HuH-7.5 (cell line): ENCODE measurements at places on chromosomes 11 and 22.

GRCh38 chr11:27234961-27235360 lies 128.1 kb downstream of the CCDC34 start:
- no peak for DNase-seq

DNA sequence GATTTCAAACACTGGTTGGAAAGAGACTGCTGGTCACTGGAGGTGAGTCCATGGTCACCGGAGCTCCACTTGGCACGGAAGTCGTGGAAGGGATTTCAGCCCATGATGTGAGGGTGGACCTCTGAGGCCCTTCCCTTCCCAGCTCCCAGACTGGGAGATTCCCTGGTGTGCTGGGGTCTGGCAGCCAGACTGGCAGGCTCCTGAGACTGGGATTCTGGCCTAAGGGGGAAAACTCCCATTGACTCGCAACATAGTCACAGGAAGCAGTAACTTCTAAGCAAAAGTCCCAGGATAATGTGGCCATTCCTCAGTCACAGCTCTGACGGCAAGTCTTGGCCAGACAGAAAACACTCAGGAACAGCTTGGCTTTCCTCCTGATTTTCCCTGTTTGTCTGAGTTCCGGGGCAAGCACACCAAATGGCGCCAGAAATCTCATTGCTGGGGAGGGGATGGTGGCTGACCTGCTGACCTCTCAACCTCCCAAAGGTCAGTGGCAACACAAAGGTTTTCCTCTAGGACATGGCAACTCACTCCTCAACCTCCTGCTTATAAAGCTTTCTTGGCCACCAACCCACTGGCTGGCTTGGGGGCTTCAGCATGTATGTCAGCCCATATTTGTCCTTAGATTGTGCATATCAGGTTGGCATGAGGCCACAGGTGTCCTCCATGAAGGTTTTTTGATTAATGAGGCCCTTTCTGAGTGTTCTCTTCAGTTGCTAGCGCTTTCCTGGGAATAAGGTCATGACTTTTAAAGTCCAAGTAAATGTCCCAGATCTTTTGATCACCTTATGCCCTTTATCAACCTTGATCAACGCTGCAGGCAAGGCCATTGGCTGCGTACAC lies 99.5 kb downstream of the CCDC81 start:
- DNase-seq = no peak

GRCh38 chr11:128705124-128705920 lies 11.4 kb downstream of the FLI1 start:
- DNase-seq = no peak

- peak; percentile 58 for DNase-seq
These were observed 8.9 kb downstream of the KCTD21 start for GRCh38 chr11:78179459-78180071.

GRCh38 chr22:23180301-23180892 lies at the start of gene BCR:
Gene BCR, plus strand, starts transcription at chr22:23180509. Its CDS starts 452 bp downstream, at chr22:23180961.
- DNase-seq = peak; percentile 97

GRCh38 chr11:8503910-8504364 lies 90.1 kb downstream of the STK33 start:
- peak; percentile 8 for DNase-seq

DNA sequence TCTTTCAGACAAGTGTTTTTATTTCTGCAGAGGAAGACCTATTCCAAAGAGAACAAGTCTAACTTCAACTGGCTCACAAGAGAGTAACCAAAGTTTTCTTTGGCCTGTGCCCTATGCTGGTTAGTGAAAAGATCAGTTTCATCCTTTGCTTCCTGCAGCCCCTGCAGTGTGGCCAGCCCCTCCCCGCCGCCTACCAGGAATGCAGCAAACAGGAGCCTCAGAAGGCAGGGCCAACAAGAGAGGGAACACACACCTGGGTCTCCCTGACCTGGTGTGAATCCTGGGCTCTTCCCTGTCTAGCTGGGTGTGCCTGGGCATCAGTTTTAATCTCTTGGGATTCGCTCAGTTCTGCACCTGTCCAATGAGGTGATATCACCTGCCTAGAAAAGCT lies 21.5 kb upstream of the SCARF2 start:
- no peak for DNase-seq

DNA sequence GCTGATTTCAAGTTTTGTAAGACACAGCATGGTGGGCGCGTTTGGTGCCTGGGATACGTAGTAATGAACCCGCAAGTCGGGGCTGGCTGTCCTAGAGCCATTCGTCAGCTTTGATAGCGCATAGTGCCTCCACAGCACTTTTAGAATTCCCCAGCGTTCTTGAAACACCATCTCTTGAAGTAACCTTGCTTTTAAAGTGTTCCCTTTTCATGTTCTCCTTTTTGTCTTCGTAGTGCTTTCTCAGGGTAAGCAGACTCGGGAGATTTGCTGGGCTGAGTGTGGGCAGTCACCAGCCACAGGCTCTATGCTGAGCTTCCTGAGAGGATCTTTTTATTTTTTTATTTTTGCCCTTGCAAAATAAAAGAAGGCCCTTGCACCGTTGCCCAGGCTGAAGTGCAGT lies 39.6 kb upstream of the CTTN start:
- no peak for DNase-seq
